Activated CD8-positive, alpha-beta memory T cell treated with anti-CD3 and anti-CD28 coated beads, Interleukin-2, amount 50 U/mL, for 48 hours (primary cell): ENCODE measurements at places on chromosomes 6 and 20.

GRCh38 chr6:151958332-151958731 lies 150.8 kb downstream of the ESR1 start:
- no peak for DNase-seq

- DNase-seq, result no peak
These were observed 74.0 kb downstream of the ZBTB2 start for GRCh38 chr6:151317103-151317994.

GRCh38 chr6:110329348-110329713 lies 28.8 kb downstream of the METTL24 start:
- no peak for DNase-seq

- DNase-seq, result no peak
These were observed 5.8 kb upstream of the PLTP start for GRCh38 chr20:45917790-45918141.

GRCh38 chr20:47178277-47178676 lies 178.2 kb downstream of the ZMYND8 start:
- DNase-seq, result no peak
